ENCODE measurements at places on chromosomes 1 and 21. TPM values are rescaled to one million over a fixed set of nuclear protein-coding genes. Genes with fewer than 3 reads are reported as not detected.

DNA sequence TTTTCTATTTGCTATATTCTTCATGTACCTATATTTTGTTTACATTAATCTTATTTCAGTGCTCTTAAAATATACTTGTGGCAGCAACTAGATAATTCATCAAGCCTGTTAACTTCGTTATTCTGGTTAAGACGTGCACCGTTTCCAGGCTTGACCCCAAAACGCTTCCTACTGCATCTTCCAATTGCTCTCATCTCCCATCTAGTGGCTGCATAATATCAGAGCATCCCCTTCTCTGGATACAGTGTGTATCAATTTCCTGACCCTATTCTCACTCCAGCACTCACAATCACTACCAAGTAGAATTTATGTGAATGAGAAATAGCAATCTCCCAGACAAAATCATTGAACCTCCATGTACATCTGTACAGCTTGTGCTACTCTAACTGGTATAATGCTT lies 1280.3 kb upstream of the B3GALT2 start:
- H3K4me1 ChIP-seq, result no peaks in the 10 kb centered on the region
- H3K27ac ChIP-seq, result no peak overlapping the region
- H3K36me3 ChIP-seq, result no peaks in the 10 kb centered on the region
- no peaks in the 10 kb centered on the region for H3K27me3 ChIP-seq

CFAP126 gene
- total RNA-seq, result not detected

ATG4C gene
- 7.2 TPM for total RNA-seq

GRCh38 chr21:14519000-14519399 lies 27.1 kb downstream of the SAMSN1 start:
- DNase-seq, result no peak
- no peaks in the 10 kb centered on the region for H3K27me3 ChIP-seq
- H3K4me1 ChIP-seq, result no peaks in the 10 kb centered on the region
- H3K36me3 ChIP-seq, result no peaks in the 10 kb centered on the region
- H3K27ac ChIP-seq, result no peak overlapping the region

- no peak overlapping the region for H3K27ac ChIP-seq
- H3K4me1 ChIP-seq, result no peaks in the 10 kb centered on the region
- no peaks in the 10 kb centered on the region for H3K36me3 ChIP-seq
- peaks cover 8% of the 10 kb centered on the region for H3K27me3 ChIP-seq
- H3K4me3 ChIP-seq, result no peak overlapping the region
- DNase-seq, result no peak
These were observed 170.4 kb downstream of the ACTL8 start for GRCh38 chr1:17925290-17926237.

DNA sequence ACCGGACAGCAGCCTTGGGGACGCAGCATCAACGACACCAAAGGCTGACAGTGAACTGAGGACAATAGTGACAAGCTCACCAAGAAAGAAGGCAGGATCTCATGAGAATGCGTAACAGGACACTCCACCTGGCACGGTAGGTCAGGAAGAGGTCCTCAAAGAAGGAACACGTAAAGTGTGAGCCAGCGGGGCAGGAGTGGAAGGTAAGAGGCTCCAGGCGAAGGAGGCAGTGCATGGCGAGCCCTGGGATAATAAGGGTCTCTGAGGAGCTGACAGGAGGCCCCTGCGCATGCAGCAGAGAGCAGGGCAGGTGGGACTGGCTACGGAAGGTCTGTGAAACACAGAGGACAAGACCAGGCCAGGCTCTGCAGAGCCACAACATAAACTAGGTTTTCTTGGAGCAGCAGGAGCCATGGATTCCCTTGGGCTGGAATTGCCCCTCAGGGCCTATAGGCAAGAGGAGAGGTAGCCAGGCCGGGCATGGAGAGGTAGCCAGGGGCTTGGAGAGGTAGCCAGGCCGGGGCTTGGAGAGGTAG lies 8.2 kb downstream of the LSS start:
- H3K27ac ChIP-seq, result no peak overlapping the region
- peaks cover 32% of the 10 kb centered on the region for H3K36me3 ChIP-seq
- H3K27me3 ChIP-seq, result no peaks in the 10 kb centered on the region
- H3K4me1 ChIP-seq, result no peaks in the 10 kb centered on the region

MROH9 gene
- total RNA-seq, result not detected

DNA sequence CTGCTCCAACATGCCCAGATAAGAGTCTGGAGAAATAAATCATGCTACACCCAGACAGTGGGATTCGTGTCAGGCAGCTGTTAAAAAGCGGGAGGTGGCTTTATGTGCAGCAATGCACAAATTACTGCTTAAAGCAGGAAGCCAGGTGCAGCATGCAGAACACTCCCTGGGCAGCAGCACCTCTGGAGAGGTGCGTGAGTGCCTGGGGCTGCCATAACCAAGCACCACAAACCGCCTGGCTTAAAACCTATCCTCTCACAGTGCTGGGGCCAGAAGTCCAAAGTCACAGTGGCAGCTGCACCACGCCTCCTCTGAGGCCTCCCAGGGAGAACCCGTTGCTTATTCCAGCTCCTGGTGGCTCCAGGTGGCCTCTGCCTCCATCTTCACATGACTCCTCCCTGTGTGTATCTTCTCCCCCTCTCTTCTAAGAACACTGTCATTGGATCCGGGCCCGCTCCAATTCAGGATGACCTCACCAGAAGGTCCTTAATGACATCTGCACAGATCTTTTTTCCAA lies 115.6 kb downstream of the SIK1 start:
- no peak for DNase-seq
- no peak overlapping the region for H3K27ac ChIP-seq
- H3K4me1 ChIP-seq, result no peaks in the 10 kb centered on the region
- H3K36me3 ChIP-seq, result no peaks in the 10 kb centered on the region

AVPR1B gene
- total RNA-seq, result not detected

CXADR gene
- total RNA-seq, result 0.83 TPM

DNA sequence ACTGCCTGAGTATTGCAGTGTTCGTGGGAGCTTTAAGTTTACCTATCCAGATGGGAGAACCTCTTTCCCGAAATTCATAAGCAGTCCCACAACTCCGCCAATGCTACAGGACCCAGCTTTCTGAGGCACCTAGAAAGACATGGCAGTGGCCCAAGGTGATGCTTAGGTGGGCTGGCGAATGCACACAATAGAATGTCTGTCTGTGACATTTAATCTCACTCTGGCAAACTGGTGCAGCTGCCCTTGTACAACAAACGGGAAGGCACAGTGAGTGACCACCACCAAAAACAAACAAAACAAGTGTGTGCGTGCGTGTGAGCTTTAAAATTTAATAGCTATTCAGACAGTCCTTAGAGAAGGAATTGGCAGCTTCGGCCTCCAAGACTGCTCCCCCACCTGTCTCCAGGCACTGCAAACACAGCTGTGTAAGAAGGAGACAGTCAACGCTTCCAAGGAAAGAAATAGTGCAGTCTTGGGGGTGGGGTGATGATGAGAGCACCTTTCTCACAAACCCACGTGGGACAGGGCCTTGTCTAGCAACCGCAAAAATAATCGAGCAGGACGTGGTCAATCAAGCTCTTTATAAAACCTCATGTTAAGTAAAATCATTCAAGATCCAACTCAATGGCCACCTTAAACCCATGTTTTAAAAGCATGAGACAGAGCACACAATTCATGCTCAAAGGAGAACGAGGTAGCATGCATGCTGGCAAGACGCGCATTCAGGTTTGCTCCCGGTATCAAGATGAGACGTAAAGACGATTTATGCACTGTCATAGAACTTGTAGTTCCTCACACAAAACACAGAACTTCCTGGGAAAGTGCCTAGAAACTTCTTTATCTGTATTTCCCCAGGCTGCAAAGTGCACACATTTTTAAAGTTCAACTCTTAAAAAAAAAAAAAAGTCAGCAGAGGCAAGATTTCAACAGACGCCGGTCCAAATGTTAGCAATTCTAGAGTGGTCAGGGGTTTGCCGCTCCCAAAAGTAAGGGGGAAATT lies 84.1 kb downstream of the TM2D1 start:
- H3K36me3 ChIP-seq, result no peaks in the 10 kb centered on the region
- DNase-seq, result no peak
- H3K27ac ChIP-seq, result no peak overlapping the region
- H3K4me1 ChIP-seq, result no peaks in the 10 kb centered on the region
- H3K27me3 ChIP-seq, result no peaks in the 10 kb centered on the region
- H3K4me3 ChIP-seq, result no peak overlapping the region

DNA sequence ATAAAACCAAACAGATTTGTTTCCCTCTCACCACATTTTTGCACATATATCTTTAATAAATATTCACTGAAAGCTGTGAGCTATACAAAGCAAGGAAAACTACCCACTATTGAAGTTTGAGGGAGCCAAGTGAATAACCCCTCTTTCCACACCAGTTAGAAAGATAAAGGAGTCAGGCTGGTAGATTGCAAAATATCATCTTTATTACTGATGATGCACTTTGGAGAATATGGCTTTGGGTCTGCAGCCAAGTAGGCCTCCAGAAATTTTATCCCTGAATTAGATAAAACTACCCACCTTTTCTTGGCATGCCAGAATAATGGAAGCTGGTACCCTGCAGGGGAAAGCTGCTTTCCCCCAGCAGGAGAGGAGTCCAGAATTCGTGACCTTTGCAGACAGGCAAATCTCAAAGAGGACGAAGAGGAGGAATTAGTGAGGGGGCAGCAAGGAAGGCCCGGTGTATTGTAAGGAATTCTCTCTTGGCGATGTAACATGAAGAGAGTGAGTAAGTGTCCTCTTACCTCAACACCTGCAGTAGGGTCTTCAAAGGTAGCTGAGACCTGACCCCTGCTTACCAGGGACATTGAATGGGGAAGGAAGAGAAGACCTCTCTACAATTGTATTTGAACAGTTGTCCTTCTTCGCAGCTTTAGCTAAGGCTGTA lies 84.7 kb downstream of the LRRC8D start:
- peaks cover 30% of the 10 kb centered on the region for H3K4me1 ChIP-seq
- no peak overlapping the region for H3K4me3 ChIP-seq
- peak; percentile 33 for DNase-seq
- peak overlapping the region; percentile 97 for H3K27ac ChIP-seq
- H3K36me3 ChIP-seq, result no peaks in the 10 kb centered on the region

Measured in IMR-90 (cell line).